Lung (tissue), 17 donors: ENCODE measurements at places on chromosomes 7 and 10.

DNA sequence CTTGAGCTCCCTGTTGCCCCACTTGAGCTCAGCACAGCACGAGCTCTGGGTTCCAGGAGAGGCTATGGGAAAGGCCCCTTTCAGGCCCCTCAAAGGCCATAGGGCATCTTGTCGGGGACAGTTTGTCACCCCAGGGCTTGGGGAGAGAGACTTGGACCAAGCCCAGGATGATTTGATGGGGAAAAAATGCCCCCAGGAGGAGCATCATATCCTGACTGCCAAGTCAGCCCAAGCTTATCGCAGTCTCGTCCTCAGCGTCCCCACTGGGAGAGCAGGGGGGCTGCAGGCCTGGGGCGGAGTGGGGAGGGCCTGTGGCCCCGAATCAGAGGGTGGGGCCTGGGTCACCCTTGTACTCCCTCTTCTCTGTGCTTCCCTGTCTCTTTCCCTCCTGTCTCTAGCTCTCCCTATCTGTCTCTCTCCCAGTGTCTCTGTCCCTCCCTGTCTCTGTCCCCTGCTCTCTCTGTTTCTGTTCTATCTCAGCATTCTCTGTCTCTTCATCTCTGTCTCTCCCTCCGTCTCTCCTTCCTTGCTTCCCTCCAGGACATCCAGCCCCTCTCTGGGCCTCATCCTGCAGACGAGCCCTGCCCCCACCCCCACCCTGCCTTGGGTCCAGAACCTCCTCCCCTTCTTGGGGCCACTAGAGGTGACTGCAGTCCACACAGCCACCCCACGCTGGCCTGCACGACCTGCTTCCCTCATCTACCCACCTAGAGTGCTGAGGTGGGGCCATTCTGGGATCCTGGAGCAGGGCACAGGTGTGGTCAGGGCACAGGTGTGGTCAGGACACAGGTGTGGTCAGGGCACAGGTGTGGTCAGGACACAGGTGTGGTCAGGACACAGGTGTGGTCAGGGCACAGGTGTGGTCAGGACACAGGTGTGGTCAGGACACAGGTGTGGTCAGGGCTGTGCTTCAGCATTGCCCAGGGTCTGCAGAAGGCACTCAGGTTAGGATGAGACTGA, 17.3 kb upstream of the GRIFIN start:
- peaks cover 23% of the 10 kb centered on the region for H3K4me1 ChIP-seq
- DNase-seq, result no peak
- no peaks in the 10 kb centered on the region for H3K36me3 ChIP-seq
- no peak overlapping the region for H3K4me3 ChIP-seq
- H3K27ac ChIP-seq, result peak overlapping the region; percentile 4

DNA sequence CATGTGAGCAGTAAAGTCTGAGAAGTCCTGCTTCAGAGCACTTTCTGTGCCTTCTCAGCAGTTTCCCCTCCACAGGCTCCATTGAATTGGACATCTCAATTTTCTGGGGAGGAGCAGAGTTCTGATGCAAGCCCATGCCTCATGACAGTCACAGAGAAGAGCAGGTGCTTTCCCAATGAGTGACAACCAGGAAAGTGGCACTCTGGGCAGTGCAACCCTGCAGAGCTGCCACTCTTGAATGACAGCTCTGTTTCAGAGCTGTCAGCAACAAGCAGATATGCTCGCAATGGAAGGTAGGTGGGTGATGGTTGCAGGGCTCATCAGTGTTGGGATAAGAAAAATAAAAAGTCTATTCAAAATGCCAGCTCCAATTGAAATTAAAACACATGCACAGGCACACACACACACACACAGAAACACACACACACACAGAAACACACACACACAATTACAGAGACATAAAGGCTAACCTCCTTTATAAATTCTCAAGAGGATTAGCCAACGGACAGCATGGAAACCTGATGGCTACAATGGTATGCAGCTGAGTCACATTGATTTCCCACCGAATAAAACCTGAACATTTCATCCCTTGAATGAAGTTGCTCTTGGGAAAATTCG, 50.5 kb downstream of the C10orf67 start:
- peaks cover 3% of the 10 kb centered on the region for H3K27me3 ChIP-seq
- H3K36me3 ChIP-seq, result no peaks in the 10 kb centered on the region
- H3K4me1 ChIP-seq, result peaks cover 9% of the 10 kb centered on the region
- H3K4me3 ChIP-seq, result no peak overlapping the region

DNA sequence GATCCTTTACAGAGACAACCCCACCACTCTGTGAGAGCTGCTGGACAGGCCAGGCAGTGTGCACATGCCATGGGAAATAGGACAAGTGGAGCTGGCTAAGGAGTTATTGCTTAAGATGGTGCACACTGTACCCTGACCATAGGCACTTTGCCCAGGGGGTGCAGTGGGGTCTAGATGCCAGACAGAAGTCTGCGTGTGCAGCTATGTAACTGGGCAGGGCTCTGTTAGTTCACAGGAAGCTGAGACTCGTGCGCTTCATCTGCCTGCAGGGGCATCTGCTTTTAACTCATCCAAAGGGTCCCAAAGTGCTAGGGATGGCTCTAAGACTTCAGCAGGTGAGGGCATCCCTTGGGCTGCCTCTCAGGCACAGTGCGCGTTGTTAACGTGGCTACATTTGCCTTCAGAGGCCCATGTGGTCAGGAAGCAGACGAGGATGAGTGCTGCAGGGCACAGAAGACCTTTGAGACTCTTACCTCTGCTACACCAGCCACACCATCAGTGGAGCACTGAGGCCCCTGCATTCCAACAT, 77.7 kb upstream of the GPR26 start:
- no peak overlapping the region for H3K27ac ChIP-seq
- no peaks in the 10 kb centered on the region for H3K36me3 ChIP-seq
- H3K4me3 ChIP-seq, result no peak overlapping the region

DNA sequence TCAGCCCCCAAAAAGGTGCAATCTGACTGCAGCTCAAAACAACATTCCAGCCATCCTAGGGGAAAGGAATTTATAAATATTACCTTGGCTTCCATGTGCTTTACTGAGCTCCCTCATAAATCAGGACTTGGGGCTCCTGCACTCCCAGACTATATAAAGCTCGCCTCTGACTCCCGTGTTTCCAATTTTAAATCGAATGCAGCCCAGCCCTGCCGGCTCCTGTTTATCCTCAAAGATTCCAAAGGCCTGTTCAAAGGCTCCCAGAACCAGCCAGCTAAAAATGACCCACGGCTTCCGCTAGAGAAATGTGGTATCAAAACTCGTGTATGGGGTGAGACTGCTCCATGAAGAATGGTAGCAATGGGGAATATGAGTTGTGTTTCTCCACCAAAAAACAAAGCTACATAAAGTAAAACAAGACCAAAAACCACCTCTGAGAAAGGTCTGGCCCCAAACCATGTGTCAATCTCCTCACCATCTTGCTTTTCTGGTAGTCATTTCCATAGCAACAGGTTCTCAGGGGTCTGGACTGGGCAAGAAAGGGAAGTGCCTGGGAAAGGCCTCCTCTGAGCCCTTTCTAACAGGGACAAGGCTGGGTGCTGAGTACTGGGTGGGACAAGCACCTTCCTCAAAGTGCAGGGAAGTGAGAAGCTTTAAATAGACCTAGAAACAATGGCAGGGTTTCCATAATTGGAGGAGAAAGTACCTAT, 5.1 kb downstream of the CALML3 start:
- H3K36me3 ChIP-seq, result no peaks in the 10 kb centered on the region
- peaks cover 3% of the 10 kb centered on the region for H3K4me1 ChIP-seq
- H3K27ac ChIP-seq, result no peak overlapping the region

GRCh38 chr7:154919344-154920225, 83.3 kb downstream of the PAXIP1 start:
- no peak overlapping the region for H3K4me3 ChIP-seq
- no peak for DNase-seq
- H3K27me3 ChIP-seq, result no peaks in the 10 kb centered on the region
- no peak overlapping the region for H3K27ac ChIP-seq
- no peaks in the 10 kb centered on the region for H3K4me1 ChIP-seq
- H3K36me3 ChIP-seq, result no peaks in the 10 kb centered on the region

GRCh38 chr7:85498031-85498430, 311.2 kb upstream of the SEMA3D start:
- H3K27me3 ChIP-seq, result no peaks in the 10 kb centered on the region
- no peaks in the 10 kb centered on the region for H3K4me1 ChIP-seq
- H3K27ac ChIP-seq, result no peak overlapping the region
- H3K36me3 ChIP-seq, result no peaks in the 10 kb centered on the region
- H3K4me3 ChIP-seq, result no peak overlapping the region
